ENCODE measurements at places on chromosomes 12 and 14. TPM values are rescaled to one million over a fixed set of nuclear protein-coding genes. Genes with fewer than 3 reads are reported as not detected.

KRT71 gene
- not detected for total RNA-seq

GAS2L3 gene
- total RNA-seq = 13.6 TPM

KLRC1 gene
- total RNA-seq = not detected

SYNJ2BP gene
- total RNA-seq = 15.5 TPM

KRT5 gene
- total RNA-seq = 0.28 TPM
